MV-4-11 (cell line): ENCODE measurements at places on chromosomes 12 and 14.

GRCh38 chr14:37932008-37932407, 275.7 kb upstream of the SSTR1 start:
- no peak for DNase-seq

DNA sequence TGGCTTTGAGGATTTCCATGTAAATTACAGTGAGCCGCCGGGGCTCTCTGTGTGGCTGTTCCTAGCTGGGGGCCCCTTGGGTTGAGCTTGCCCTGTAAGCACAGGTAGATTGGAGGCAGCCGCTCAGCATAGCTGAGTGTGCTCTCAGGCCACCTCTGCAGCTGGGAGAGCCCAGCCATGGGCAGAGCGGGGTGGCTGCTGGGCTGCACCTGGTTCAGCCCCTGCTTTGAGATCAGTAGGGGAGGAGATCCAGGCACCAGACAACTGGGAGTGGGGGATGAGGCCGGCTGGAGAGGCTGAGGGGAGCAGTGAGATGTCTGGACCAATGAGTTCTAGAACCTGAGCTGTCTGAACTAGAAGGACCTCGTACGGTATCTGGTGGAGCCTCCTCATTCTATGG, 44.8 kb downstream of the CACNA1C start:
- DNase-seq: no peak

DNA sequence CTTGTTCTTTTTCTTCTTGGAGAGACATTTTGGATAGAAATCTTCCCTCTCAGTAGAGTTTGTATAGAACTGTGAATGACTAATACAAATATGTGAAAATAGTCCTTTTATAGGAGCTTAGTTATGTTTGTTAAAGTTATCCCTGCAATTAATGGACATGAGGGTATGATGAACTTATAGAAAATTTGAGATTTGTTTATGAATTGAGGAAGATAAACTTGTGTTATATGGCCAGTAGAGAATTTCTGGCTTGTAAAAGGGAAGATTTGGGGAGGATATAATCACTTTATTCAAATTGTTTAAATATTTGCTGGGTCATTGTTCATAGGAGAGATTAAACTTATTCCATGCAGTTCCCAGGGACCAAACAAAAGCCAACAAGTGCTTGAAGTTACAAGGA, 119.6 kb downstream of the DAAM1 start:
- DNase-seq: no peak

DNA sequence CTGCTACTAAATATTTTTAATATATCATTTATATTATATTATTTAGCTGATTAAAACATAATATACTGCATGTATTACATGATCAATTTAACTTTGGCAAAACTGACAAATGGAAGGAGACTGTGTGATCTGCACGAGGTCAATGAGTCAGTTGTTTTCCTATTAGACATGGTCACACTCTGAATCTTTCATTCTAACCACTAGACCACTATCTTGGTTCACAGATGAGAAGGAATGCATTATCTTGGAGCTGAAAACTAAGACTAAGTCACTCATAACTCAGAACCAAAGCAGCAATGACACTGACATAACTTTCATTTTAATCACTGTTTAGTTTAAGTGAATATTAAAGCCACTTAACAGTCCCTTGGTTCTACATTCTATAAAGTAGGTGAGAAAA, 37.4 kb downstream of the GNPTAB start:
- DNase-seq: peak; percentile 8

- DNase-seq: no peak
Observed at GRCh38 chr14:30445011-30445793, 113.8 kb upstream of the G2E3 start.
